ENCODE measurements at places on chromosomes 3 and 15. TPM values are rescaled to one million over a fixed set of nuclear protein-coding genes. Genes with fewer than 3 reads are reported as not detected.

NAALADL2 gene
- total RNA-seq = not detected

ANKUB1 gene
- not detected for total RNA-seq

CCDC9B gene
- 25.1 TPM for total RNA-seq

IP6K2 gene
- 50.1 TPM for total RNA-seq

LCTL gene
- not detected for total RNA-seq

SNX4 gene
- 25.9 TPM for total RNA-seq

TMEM87A gene
- total RNA-seq = 26.0 TPM

ZNF385D gene
- total RNA-seq = 0.42 TPM

NEDD4 gene
- total RNA-seq = 75.5 TPM

LHFPL4 gene
- 0.41 TPM for total RNA-seq

PPM1L gene
- 0.73 TPM for total RNA-seq

ADGRG7 gene
- total RNA-seq = not detected

STX19 gene
- not detected for total RNA-seq

PTPRG gene
- 2.4 TPM for total RNA-seq

SIDT1 gene
- total RNA-seq = 0.63 TPM

DUOX1 gene
- not detected for total RNA-seq

GCNT3 gene
- total RNA-seq = 127 TPM

ADAMTSL3 gene
- 0.19 TPM for total RNA-seq

SOX14 gene
- not detected for total RNA-seq

GOLGA8G gene
- total RNA-seq = not detected

CYP19A1 gene
- total RNA-seq = 0.34 TPM

EPB42 gene
- not detected for total RNA-seq

ACAN gene
- 0.90 TPM for total RNA-seq

SPTSSB gene
- not detected for total RNA-seq

SEC62 gene
- total RNA-seq = 91.5 TPM

LDHAL6B gene
- total RNA-seq = not detected

ST8SIA2 gene
- 0.23 TPM for total RNA-seq

DNASE1L3 gene
- total RNA-seq = not detected

GPR176 gene
- total RNA-seq = 11.4 TPM

MUC13 gene
- total RNA-seq = 6.6 TPM

DUOXA2 gene
- not detected for total RNA-seq

DNAJC19 gene
- 22.3 TPM for total RNA-seq

IMPG2 gene
- total RNA-seq = not detected

MED12L gene
- 0.23 TPM for total RNA-seq

INTS14 gene
- 43.2 TPM for total RNA-seq

SCN11A gene
- total RNA-seq = 0.02 TPM

CORO2B gene
- total RNA-seq = 4.1 TPM

C3orf85 gene
- total RNA-seq = not detected

GOLGA6L22 gene
- total RNA-seq = not detected
